ENCODE measurements at places on chromosomes 7 and 10.

GRCh38 chr10:51300617-51301304 lies 226.5 kb downstream of the PRKG1 start:
- DNase-seq, result no peak

DNA sequence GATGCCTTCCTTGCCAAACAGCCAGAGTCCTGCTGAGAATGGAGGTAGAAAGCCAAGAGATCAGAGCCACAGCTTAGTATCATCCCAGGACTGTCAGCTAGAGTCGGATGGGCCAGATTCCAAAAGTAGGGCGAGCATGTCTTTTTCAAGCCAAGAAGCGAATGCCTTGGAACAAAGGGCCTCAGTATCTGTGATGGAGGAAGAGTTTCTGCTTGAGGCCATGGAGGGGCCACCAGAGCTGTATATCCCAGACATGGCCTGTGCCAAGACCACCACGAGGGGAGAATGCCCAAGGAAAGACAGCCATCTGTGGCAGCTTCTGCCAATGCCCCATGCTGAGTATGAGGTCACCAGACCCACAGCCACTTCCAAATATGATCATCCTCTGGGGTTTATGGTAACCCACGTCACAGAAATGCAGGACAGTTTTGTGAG lies 44.3 kb upstream of the PPP1R17 start:
- no peak for DNase-seq

DNA sequence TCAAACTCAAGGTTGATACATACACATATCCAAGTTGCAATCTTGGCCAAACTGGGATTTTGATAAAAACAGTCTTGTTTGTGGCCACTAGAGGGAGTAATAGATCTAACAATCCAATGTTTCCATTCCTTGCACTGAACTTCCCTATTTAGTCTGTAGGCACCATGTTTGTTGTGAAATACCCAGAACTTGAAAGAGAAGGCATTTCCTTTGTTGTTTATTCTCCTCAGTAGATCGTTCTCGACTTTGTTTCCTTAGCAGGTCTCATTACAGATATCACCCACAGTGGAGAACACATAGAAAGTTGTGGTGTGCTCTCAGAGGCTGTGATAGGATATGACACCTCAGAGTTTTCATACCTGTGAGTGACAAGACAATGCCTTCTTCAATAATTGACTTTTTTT lies 70.3 kb upstream of the MXI1 start:
- DNase-seq, result no peak

- no peak for DNase-seq
Measured at GRCh38 chr10:23994459-23995046, 214.4 kb upstream of the KIAA1217 start.

DNA sequence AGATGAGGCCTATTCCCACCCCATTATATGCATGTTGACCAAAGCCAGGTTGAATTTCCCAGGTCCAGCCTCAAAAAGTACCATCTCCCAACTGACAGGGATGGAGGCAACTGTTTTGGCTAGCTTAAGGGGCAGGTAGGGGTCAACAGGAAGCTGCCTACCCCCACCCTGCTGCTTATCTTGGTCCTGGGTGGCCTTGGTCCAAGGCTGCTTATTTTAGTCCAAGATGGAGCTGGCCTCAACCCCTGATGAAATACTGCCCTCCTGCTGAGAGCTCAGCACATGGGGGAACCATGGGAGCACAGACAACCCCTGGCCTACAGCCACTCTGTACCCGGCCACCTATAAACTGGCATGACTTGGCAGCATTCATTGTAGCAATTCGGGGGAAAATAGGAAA lies 23.1 kb downstream of the MYO1G start:
- DNase-seq, result no peak

GRCh38 chr7:147311336-147311735 lies 1194.7 kb downstream of the CNTNAP2 start:
- DNase-seq, result no peak

GRCh38 chr7:55130395-55131141 lies 111.8 kb downstream of the EGFR start:
- no peak for DNase-seq

DNA sequence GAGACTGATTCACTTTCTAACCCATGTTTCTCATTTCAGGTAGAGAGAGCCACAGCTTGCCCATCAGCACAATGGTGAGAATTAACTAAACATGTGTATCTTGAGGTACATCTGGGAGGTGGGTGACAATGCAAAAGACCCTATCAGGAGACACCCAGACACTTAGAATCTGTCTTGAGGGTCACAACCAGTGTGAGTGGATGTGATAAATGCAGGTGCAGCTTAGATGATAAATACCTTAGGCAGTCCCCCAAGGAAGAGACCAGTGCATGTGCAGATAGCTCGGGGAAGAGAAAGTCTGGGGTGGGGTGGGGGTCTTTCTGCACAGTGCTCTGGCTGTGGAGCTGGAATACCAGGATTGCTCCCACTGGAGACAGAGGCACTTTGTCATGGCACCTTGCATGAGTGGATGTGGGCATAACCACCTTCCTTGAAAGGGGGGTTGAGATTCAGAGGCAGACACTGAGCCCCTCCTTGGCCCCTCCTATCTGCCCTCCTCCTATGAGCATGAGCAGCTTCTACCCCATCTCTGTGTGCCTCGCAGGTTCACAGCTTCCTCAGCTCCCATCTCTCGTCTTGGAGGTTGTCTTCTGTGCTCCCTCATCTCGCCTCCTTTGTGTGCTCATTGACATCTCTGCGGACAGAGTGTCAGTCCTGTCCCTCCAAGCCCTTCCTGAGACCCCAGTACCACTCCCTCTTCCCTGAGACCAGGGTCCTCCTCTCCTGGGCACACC lies 349.8 kb downstream of the TCERG1L start:
- DNase-seq, result no peak

- DNase-seq, result no peak
Measured at GRCh38 chr10:21060626-21061025, 163.5 kb upstream of the NEBL start.

- DNase-seq, result no peak
Measured at GRCh38 chr10:1698185-1698584, 39.1 kb downstream of the ADARB2 start.

- no peak for DNase-seq
Measured at GRCh38 chr10:69359594-69359993, 57.1 kb downstream of the TACR2 start.

All from activated CD8-positive, alpha-beta memory T cell treated with anti-CD3 and anti-CD28 coated beads for 1 hour (primary cell).